Activated naive CD8-positive, alpha-beta T cell treated with anti-CD3 and anti-CD28 coated beads, Interleukin-2, amount 50 U/mL, for 16 hours (primary cell): ENCODE measurements at places on chromosomes 13 and 19.

- no peak for DNase-seq
Observed at GRCh38 chr19:38011426-38011825, 104.4 kb downstream of the SIPA1L3 start.

DNA sequence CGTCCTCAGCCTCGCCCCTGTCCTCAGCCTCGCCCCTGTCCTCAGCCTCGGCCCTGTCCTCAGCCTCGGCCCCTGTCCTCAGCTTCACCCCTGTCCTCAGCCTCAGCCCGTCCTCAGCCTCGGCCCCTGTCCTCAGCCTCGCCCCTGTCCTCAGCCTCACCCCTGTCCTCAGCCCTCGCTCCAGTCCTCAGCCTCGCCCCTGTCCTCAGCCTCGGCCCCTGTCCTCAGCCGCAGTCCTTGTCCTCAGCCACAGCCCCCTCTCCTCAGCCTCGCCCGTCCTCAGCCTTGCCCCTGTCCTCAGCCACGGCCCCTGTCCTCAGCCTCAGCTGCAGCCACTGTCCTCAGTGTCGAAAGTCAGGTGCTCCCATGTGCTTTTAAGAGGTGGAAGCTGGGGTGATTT, 10.5 kb downstream of the C13orf46 start:
- DNase-seq = no peak

DNA sequence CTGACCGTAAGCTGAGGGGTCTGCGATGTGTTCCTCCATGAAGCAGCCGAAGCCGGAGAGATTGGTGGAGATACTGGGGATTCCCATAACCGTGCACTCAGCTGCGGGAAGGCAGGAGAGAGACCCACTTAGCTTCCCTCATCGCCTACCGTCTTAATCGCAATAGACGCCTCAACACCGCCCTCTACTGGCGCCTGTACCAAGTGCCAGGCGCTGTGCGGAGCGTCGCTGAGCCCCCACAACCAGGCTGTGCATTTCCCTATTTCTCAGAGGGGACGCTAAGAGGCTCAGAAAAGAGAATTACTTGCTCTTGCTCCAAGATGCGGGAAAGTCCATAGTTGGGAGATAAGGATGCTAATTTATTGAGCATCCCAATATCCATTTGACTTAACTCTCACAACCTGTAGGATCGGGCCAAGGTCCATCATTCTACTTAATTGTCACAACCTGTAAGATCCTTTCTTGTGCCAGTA, 5.8 kb downstream of the FTL start:
- DNase-seq = peak; percentile 68

DNA sequence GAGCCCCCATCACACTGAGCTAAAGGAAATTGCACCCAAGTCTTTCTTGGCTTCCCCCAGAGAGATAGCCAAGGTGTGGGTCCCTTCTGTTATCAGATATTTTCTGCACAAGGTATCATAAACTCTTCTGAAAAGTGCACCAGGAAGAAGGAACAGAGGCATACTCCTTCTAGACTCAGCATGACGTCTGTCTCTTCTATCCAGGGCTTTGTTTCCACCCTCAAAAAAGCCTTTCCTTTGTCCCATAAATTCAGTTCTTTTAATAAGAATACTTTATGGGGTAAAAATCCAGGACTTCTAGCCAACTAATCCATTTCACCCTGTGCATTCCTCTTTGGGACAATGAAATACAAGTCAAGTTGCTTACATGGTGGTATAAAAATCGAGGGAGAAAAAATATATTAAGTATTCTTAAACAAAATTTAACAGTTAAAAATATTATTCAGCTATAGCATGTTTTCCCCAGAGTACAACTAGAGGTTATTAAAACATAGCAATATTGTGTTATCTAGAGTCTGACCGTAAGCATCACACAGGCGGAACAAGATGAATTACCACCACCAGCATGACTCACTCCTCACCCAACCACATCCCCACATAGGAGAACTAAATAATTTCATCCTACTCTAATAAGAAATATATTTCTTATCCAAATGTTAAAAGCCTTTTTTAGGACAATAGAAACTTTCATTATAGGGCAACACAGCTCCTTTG, 79.9 kb upstream of the GPC6 start:
- no peak for DNase-seq

DNA sequence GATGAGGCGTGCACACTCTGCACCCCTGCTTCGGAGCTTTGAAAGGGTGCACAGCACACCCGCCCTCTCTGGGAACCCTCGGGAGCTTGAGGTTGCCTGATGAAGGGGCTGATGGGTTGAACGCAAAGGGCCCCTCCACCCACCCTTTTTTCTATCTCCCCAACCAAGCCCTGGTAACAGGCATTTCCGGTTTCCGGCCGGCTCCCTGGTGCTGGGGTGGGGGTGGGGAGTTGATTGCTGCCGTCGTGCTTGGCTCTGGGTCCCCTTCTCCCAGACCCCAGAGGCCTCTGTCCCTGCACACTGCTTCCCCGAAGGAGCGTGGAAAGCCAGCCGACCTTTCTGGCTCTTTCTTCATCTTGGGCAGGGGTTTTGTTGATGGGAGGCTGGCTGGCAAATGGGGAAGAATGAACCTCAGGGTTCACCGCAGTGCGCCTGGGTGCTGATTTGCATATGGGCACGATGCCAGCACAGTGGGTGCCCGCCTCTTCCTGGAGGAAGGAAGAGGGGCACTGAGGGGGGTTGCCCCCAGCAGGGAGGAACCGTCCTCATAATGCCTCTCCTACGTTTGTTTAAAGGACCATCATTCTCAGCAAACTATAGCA, 29.1 kb downstream of the VAV1 start:
- peak; percentile 64 for DNase-seq

DNA sequence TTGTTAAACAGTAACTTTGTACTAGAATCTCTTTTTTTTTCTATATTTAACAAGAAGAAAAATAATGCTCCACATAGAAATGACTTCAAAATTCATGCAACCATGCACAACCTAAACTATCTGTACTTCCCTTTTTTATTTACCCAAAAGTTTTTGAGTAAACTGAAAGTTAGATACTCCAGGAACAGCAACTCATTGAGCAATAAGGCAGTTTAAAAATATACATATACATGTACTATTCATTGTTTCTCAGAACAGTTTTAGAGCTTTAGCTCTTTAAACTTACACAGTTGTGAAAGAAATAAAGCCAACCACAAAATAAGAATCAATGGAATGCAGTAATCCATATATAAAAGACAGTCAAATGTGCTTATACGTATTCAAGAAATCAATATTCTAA, 39.2 kb downstream of the MTMR6 start:
- DNase-seq = no peak

DNA sequence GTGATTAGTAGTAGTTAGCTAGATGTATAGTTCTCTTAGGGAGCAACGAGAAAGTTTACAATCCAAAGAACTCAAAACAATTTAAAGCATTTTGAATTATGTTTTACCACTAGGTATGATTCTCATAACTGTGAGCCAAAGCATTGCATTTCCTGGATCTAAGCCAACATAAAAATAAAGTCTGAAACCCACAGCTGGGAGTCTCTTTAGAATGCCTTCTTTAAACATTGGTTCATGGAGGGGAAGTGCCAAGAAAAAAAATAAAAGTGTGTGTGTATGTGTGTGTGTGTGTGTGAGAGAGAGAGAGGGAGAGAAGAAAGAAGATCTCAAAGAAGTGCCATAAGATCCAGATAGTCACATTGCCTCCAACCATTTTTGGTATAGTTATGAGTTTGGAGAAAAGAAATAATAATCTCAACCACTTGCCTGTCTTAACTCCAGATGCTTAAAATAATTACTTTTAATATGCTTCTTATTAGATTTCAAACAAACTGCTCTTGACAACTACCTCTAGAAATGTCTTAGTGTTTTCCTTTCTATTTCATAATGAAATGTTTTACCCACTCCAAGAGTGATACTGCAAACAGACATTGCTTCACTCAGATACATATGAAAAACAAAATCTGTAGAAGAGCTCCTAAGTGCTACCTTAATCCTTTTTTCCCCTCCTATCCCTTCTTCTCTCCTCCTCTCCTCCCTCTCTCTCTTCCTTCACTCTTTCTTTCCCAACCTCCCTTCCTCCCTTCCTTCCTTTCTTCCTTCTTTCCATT, 554.1 kb downstream of the KCTD12 start:
- no peak for DNase-seq

DNA sequence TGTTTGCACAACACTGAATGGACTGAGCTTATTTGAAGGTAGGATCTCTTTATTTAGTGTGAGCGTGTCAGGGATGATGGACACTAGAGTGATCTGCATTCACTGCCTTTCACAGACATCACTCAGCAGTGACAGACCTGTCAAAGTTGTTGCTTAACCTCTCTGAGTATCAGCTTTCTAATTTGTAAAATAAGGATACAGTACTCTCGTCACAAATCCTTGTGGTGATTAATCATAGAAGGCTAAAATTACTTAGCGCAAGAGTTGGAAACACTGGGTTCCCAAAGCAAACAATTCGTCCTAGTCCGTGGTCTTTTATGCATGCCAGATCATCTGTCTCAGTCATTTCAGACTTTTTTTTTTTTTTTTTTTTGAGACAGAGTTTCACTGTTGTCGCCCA, 16.6 kb downstream of the CARD8 start:
- DNase-seq = no peak

- no peak for DNase-seq
Observed at GRCh38 chr19:6220385-6221191, 59.2 kb downstream of the MLLT1 start.

DNA sequence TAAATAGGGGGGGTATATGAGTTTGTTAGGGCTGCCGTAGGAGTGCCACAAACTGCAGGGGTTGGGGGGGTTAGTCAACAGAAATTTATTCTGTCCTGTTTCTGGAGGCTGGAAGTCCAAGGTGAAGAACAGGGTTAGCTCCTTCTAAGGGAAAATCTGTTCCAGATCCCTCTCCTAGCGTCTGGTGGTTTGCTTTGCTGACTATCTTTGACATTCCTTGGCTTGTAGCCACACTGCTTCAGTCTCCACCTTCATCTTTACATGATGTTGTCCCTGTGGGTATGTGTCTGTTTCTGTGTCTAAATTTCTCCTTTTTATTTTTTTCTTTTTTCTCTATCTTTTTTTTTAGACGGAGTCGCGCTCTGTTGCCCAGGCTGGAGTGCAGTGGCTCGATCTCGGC, 8.1 kb upstream of the ICAM1 start:
- DNase-seq = no peak

- DNase-seq = no peak
Observed at GRCh38 chr13:113969973-113970611, 3.8 kb downstream of the C13orf46 start.

- DNase-seq = no peak
Observed at GRCh38 chr13:110464556-110465333, 96.8 kb downstream of the RAB20 start.

DNA sequence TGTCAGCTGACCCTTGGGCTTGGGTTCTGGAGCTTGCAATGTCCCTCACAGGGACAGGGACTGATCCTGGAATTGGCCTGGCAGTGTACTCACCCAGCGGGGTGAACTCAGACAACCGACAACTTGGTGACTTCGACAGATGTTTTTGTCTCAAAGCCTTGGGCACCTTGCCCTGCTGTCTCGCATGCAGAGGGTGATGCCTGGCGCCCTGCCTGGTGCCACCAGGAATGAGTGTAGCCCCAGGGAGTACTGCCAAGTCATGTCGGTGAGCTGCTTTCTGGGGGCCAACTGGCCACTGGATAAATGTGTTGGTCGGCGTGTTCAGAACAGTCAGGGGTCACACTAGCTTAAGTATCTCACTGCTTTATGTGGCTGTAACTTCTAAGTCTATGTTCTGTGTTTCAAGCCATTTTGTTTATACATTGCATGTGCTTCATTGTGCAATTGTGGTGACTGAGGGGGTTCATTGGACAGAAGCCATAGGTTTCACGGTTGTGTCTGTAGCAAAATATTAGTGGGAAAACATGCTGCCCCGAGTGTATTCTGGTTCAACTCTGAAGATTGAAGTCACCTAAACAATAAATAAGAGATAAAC, 96.3 kb upstream of the TNFSF11 start:
- no peak for DNase-seq

DNA sequence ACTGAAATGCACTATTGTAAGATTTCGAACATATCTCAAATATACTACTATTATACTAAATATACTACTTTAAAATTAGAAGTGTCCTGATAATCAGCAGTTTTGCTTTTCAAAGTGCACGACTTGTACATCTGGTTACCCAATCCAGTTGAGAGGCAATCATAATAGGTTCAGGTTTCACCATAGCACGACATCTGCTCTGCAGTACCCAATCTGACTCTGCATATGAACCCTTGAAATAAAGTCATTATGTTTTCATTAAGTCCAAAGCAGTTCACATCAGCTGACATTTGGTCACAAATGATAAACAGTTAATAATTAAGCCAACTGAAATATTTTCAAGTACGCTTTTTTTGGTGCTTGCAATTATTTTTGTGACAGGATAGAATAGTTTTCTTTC, 90.6 kb downstream of the PCDH9 start:
- DNase-seq = no peak

DNA sequence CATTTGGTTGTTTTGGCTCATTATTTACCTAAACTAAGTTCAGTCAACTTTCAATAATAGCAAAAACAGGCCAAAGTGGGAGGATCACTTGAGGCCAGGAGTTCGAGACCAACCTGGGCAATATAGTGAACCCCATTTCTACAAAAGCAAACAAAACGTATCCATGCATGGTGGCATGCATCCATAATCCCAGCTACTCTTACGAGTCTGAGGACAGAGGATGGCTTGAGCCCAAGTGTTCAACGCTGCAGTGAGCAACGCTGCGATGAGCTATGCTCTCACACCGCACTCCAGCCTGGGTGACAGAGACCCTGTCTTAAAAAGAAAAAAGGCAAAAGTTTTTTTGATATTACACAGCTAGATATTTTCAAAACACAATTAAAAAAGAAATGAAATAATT, 570.0 kb upstream of the GPC6 start:
- no peak for DNase-seq

DNA sequence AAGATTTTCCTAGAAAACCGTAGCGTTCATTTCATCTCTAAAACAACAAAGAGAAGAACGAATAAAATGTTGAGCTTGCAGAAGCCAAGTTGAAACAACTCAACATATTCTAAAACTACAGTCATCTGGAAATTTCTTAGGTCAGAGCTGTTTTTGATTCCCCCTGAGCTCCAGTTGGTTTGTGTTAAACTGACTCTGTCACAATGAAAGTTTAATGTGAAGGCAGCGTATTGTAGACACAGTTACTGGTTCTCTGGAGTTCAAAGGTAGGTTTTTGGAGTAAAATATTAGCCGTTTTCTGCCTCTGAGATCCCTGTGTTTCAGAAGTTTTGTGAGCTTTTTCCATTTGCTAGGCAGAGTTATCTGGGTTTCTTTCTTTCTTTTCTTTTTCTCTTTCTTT, 2.2 kb downstream of the ARHGEF7 start:
- no peak for DNase-seq

- no peak for DNase-seq
Observed at GRCh38 chr13:99686157-99686572, 184.9 kb downstream of the TM9SF2 start.

DNA sequence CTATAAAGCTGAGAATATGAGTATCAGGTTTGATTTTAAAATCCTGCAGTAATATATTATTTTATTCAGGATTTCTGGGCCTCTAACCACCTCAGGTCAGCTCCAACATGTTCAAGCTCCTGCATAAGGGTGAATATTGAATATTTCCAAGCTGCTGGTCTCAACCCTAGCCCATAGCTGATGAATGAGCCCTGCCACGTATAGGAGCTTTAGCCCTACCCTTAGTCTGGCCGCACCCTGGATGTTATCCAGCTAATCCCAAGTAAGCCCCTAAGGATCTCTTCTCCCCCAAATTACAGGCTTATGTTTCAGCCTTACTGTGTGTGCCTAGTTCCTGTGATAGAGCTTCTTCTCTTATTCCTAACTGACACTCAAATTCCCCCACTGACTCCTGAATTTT, 240.6 kb downstream of the KCTD12 start:
- DNase-seq = no peak
